Left hindlimb (tissue), 1 donor: ENCODE measurements at places on chromosomes 4 and X.

DNA sequence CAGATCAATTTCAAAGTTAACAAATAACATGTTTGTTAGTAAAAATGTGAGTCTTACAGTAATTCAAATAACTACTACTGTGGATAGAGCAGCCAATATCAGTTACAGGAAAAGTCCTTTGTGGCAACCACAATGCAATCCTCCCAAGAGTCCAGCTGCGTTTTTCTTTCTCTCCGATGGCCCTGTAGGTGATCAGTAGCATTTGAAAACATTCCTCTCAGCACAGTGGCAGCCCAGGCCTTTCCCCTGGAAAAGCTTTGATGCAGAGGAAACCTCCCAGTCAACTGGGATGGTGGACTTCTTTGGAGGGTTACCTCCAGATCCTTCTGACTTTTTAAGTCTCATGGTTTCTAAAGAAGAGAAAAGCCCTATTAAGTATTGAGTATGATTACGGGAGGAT is 18.0 kb upstream of the PDZD4 start:
- no peak for DNase-seq

DNA sequence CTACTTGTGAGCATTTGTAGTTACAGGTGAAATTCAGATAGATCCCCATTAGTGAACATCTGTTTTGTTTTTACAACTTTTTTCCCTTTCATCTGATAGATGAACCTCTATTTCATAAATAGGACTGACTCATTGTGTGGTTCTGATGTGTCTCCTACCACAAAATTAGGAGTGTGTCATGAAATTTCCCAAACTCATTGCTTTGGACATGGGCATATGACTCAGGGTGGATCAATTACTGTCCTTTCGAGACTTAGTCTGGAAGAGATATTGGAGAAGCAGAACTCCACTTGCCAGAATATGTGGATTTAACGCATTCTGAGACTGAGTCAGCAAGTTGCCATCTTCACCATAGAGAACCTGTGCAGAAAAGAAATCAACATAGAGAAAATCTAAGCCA is 53.5 kb upstream of the PCDH10 start:
- DNase-seq = no peak

- no peak for DNase-seq
Measured at GRCh38 chr4:16450724-16451123, 224.5 kb upstream of the TAPT1 start.

DNA sequence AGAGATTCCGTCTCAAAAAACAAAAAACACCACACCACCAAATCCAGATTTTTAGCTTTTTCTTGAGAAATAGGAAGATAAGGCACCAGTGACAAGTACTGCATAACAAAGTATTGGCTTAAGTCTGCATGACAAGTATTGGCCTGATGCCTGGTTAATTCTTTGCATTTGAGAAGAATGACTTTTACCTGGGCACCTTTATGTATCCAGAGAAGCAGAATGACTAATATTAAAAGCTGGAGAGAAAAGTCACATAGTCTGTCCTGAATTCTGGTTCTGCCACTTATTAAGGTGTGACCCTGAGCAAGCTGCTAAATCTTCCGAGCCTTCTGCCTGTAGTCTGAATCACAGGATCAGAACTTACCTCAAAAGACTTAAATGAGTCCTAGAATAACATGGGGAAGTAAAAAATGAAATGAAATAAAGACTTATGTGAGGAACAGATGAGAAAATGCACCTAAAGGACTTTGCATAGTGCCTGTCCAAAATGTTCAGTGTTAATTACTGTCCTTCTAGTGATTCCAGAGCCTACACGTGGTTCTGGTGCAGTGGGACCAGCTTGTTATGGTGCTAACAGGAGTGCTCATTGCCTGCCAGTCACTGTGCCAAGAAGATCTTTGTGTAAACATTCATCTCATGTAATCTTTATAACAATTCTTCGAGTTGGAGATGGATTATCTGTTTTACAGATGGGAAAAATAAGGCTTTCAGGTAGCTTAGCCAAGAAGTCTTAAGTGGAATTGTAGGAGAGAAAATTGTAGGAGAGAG is 31.6 kb downstream of the UGDH start:
- no peak for DNase-seq

- DNase-seq = no peak
Measured at GRCh38 chrX:39779952-39780783, 317.6 kb downstream of the BCOR start.
